ENCODE measurements at places on chromosomes 7 and 10.

GRCh38 chr10:89808842-89809241, 107.5 kb downstream of the KIF20B start:
- no peak for DNase-seq

DNA sequence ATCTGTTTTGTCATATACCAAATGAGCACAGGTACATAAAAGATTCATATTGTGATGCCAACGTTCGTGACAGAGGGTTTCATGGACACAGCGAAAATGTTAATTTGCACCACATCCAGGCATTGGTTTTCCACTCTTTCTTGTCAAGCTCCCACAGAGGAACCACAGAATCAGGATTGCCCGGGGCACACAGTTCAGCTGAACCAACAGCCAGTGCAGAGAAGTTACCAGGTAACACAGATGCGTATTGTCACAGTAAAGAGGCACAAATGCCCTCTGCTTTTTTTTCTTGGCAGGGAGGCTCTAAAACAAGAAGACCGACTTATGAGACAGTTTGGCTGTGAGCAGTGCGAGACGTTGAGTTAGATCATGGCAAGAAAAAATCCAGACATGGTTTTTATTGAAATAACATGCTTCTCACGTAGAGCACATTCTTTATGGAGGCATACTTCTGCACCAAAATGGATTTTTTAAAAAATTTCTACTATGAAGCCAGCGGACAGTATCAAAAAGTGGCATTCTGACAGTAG, 331.1 kb upstream of the KIAA1217 start:
- DNase-seq: no peak

- no peak for DNase-seq
Observed at GRCh38 chr7:93620057-93620456, 45.5 kb upstream of the CALCR start.

- DNase-seq: no peak
Observed at GRCh38 chr10:34171957-34172527, 643.1 kb downstream of the PARD3 start.

DNA sequence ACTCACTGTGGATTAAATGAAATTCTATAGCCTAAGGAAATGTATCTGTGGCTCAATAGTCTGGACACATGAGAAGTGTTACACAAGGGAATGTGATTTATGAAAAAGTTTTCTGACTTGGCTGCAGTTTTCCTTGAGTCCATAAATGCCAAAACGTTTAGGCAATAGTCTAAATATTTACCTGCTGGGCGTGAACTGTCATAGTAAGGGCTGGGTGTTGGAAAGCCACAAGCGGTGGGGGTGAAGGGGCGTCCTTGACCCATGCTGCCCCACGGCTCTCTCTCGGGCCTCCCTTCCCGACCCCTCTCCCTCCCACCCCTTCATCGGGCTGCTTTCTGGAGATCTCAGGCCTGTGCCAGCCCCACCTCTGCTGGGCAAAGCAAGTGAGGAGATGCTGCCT, 223.7 kb downstream of the BUB3 start:
- no peak for DNase-seq

GRCh38 chr7:80858141-80858903, 60.5 kb downstream of the SEMA3C start:
- DNase-seq: no peak

DNA sequence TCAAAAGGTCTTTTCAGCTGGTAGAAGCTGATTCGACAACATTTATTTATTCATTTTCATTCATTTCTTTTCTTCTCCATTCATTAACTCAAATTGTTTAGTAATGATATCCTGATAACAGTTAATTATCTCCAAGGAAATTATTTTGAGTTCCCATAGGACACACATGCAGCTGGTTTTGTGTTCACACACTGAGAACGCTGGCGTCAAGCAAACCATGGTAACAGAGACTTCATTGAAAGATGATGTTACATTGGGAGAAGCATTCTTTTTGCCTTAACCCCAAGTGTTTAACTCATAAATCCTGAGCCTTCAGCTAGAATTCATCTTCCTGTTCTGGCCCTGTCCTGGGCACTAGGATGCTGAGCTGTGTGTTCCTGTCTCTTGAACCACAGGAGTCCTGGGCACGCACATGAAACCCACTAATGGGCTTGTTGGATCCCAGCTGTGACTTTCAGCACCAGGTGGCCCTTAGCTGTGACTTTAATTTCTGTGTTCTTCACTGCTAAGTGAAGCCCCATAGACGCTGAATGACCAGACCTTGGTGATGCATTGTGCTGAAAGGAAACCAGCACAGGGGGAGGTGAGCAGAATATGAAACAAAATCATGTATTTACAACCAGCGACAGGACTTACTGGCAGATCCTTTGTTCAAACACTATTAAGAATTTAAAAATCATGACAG, 121.5 kb upstream of the PRSS58 start:
- no peak for DNase-seq

GRCh38 chr7:126843336-126843735, 409.4 kb downstream of the GRM8 start:
- DNase-seq: no peak

DNA sequence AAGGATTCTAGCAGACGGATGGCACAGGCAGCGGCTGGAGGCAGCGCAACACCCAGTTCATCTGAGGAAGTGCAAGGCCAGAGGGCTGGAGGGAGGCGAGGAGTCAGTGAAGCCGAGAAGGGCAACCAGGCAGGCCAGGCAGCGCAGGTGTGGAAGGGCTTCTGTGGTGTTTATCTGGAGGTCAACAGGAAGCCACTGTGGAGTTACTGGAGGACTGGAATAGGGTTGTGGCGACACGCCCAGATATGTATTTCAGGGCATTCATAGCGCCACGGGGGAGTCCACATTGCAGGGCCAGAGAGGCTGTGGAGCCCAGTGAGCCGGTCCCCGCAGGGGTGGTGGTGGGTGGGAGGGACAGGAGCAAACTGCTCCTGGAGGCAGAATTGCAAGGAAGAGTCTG, 150.6 kb downstream of the CDH23 start:
- no peak for DNase-seq

GRCh38 chr10:29326886-29327745, 38.2 kb downstream of the LYZL1 start:
- no peak for DNase-seq

GRCh38 chr7:30468791-30469190, 9.8 kb downstream of the NOD1 start:
- no peak for DNase-seq

- DNase-seq: no peak
Observed at GRCh38 chr10:56624082-56624481, 263.0 kb upstream of the ZWINT start.

DNA sequence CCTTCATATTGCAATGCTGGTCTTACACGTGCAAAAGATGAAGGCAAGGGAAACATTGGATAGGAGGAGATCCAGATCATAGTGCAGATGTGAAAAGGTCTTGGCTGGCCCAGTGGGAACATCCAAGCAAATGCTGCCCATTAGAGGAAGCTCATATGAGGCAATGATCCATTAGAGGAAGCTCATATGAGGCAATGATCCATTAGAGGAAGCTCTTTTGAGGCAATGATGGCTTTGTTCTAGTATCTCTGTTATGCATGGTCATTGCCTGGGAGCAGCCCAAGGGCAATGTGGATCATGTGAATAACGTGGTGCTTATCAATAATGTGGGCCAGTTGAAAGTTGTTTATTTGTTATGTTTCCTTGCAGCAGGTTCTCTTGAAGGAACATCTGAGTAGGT, 37.8 kb downstream of the STEAP4 start:
- DNase-seq: no peak

- no peak for DNase-seq
Observed at GRCh38 chr10:110218632-110219031, 11.2 kb downstream of the MXI1 start.

- DNase-seq: no peak
Observed at GRCh38 chr7:97179454-97180104, 62.1 kb downstream of the SDHAF3 start.

GRCh38 chr10:82084904-82085303, 209.9 kb downstream of the NRG3 start:
- no peak for DNase-seq

- no peak for DNase-seq
Observed at GRCh38 chr7:69534461-69535041, 63.7 kb upstream of the AUTS2 start.

GRCh38 chr10:128180843-128181242, 54.6 kb upstream of the MKI67 start:
- peak; percentile 10 for DNase-seq

GRCh38 chr7:134935701-134936100, 50.6 kb upstream of the AGBL3 start:
- no peak for DNase-seq

- DNase-seq: no peak
Observed at GRCh38 chr7:143148050-143148449, 16.2 kb downstream of the PIP start.

DNA sequence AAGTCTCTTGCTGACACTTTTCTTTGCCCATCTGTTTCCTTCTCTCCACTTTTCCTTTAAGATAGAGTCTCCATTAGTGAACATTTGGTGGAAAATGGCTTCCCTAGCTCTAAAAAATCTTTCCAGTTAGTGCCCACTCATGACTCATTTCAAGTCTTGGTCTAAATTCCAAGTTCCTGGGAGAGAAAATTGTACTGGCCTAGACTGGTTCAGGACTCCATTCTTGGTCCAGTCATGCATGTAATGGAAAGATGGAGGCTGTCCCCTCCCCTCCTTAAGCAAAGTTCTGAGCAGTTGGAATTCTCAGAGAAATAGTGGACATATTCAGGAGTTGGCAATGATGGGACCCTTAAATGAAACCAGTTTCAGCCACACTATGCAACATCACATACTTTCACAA, 3.8 kb upstream of the ALDH18A1 start:
- no peak for DNase-seq

DNA sequence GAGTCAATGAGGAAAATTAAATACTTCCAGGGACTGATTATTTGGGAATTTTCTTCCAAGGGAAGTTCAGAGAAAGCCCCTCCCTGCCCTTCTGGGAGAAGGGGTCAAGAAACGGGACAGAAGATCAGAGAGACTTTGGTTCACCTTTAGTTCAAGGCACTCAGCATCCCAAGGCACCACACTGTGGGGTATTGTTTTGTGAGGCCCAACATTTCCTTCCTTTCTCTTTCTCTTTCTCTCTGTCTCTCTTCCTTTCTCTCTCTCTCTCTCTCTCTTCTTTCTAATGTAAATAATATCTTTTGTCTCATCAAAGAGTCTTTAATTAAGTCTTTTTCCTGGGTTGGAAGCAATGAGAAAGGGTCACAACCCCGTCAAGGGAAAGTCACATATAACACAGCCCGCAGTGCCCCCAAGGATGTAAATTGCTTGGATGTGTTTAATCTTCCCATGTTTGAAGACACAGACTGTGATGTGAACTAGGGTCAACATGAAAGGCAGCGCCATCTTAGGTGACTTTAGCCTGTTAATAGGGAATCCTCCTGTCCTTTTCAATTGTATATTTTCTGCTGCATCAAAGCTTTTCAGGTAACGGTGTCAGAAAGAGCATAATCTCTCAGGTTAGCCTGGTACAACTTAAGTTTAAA, 983.3 kb upstream of the C7orf33 start:
- no peak for DNase-seq

DNA sequence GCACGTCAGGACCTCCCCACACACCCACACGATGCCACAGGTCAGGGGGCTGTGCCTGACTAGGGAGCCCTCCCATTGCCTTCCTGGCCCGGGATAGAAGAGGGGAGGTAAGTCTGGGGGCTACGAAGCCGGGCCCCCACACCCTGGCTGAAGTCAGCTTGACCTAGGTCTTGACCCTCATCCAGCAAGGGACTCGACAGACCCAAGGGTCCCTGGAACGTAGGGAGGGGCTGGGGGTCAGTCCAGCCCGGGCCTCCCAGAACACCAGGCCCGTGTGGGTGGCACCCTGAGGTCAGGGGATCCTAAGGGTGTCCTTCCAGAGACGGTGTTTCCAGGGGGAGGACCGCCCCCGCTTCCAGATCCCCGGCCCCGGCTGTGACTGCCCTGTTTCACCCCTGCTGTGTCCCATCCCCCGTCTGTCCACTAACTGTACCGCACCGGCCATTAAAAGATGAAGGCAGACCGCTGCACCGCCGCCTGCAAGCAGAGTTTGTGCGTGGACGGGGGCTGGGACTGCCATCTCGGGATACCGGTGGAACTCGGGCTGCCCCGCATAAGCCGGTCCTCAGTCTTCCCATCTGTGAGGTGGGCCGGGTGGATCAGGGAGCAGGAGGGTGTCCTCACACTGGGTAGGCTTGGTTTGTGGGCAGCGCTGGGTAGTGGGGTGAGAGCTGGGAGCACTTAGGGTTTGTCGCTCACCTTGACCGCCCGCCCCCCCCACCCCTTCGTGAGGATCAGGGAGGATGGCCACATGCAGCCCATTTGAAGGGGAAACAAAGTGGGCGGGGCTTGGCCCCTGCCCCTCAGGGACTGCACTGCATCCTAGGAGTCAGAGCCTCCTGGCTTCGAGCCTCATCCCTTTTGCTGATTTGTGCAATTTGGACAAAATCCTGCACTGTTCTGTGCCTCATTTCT, 21.1 kb downstream of the SLC29A4 start:
- no peak for DNase-seq

DNA sequence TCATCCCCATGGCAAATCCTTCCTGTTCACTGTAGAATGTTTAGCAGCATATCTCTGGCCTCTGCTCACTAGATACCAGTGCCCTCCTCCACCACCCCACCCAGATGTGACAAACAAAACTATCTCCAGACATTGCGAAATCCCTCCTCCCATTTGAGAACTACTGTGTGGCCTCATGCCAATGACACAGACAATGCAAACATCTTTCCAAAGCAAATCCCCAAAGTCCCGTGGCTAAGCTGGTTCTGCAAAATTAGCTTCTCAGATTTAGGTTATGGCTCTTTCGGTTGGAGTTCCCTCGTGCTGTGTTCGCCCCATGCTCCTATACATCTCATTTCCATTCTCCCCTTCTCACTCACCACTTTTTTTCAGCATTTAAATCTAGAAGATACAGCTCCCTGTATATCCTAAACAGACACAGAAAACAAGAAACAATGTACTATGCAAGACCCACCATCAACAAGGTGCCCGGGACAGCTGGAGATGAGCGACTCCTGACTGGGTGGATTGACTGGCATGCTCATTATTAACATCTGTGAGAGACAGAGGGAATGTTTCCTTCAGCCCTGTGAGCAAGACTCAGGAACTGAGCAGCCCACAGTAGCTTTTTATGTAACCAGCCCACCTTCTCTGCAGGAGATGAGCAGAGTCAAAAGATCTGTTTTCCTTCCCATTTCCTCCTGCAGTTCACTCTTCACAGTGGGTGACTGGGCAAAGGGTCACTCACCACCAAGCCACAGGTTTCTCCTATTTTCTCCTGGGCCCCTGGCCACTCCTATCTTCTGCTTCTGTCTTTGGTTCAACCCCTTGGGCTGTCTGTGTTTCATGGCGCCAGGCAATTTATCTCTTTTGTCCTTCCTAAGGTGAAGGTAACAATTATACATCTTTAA, 225.7 kb upstream of the AOAH start:
- DNase-seq: no peak
